ENCODE measurements at places on chromosomes 16 and 17.

GRCh38 chr17:68248199-68248825, 469 bp downstream of the AMZ2 start:
- no peak for DNase-seq

DNA sequence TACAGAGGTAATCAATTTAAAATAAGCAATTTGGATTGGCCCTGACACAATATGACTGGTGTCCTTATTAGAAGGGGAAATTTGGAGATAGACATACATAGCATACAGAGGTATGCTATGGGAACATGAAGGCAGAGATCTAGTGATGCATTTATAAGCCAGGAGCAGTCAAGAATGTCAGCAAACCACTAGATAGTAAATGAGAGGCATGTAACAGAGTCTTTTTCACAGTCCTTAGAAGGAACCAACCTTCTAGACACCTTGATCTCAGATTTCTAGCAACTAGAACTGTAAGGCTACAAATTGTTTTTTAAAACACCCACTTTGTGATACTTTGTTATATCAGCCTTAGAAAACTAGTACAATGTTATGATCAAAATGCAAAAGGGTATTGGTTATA, 54.3 kb upstream of the CA10 start:
- no peak for DNase-seq

- no peak for DNase-seq
Observed at GRCh38 chr17:17387017-17387497, 83.9 kb downstream of the NT5M start.

- no peak for DNase-seq
Observed at GRCh38 chr16:73069581-73070262, 21.8 kb upstream of the ZFHX3 start.

- DNase-seq, result no peak
Observed at GRCh38 chr17:44065668-44066203, 735 bp downstream of the LSM12 start.
